ENCODE measurements at places on chromosomes 4 and X.

DNA sequence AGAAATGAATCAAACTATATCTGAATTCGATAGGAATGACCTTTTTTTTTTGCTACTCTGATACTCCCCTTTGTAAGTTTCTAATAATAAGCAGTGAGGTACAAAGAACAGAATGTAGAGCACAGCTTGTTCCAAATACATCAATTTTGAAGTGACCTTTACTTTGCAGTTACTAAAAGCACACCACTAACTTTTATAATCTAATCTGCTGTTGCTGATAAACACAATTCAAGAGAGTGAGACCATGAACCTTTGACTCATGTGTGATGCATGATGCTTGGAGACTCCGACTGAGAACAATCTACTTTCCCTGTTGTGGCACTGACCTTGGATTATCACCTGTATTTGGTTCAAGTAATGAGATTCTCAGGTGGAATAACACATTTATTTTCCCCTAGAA lies 91.6 kb upstream of the GNPDA2 start:
- DNase-seq = no peak

GRCh38 chrX:40439625-40440532 lies 140.9 kb upstream of the ATP6AP2 start:
- no peak for DNase-seq

DNA sequence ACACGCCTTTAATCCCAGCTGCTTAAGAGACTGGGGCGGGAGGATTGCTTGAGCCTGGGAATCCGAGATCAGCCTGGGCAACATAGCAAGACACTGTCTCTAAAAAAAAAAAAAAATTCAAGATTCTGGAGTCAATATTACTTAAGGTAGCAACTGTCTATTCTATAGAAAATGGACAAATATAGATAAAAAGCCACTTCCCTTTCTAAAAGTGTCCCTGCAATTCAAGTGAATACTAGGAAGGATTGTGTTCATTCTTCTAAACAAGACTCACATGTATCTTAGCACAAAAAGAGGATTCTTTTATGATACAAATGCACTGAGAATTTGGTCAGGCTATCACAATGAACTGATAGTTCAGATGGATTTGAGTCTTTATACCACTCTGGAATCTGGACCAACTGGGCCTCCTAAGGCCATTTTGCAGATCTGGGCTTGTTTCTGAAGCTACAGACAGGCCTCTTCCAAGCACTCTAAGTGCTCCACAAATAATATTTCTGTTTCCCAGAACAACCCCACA lies 7.0 kb downstream of the PKD2 start:
- DNase-seq = no peak

DNA sequence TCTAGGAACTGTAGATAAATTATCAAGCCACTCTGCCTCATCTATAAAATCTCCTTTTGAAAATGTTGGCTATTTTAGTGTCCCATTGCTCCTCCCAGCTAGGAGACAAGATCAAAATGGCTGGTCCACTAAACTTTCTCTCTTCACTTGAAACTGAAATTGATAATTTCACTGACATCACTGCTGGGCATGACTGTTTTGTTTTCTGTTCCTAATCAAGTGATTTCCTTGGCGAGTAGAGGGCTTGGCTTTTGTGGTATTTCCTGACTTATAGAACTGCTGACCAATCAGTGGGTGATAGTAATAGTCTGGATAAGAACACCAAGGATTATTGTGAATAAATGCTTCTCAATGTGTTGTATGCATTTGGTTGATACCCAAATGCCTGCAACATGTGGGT lies 2152.9 kb downstream of the ARAP2 start:
- no peak for DNase-seq

GRCh38 chrX:122625239-122625638 lies 558.8 kb upstream of the GRIA3 start:
- DNase-seq = no peak

DNA sequence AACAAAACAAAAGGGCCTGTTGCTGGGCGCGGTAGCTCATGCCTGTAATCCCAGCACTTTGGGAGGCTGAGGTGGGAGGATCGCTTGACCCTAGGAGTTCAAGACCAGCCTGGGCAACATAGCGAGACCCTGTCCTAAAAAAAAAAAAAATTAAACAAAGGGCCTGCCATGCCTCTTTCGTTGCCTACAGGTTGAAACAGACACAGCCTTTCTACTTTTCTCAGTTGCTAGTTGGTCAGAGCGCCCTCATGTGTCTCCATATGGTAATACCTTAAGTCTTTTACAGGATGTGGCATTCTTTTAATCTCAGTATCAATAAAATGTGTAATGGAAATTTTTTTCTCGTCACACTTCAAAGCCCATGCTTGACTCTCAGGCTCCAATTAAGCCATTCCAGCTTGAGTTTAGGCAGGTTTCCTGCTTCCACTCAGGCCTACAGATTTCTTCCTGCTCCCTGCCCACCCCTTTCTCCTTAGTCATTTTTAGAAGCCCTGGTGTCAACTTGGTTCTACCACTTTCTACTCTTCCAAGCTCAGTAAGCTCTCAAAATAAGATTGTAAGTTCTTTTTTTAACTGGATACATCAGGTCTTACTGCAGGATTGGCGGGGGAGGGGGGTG lies 4.6 kb upstream of the SOWAHD start:
- DNase-seq = no peak

DNA sequence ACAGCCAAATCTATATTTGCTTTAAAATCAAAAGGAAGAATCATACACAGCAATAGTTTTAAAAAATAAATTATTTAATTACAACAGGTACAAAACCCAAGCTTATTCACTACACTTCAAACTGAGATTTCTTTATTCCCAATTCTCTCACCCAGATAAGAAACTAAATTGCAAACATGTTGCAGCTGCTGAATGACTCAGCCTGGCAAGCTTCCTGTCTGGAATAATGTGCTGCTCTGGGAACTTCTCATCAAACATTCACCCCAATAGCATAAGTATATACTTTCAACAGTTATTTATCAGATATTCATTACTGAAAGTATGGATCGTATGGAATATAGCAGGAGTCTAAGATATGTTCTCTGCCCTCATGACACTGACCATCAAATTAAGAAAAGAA lies 43.0 kb upstream of the GABRA2 start:
- DNase-seq = no peak

- no peak for DNase-seq
Observed at GRCh38 chrX:108763559-108763958, 27.2 kb upstream of the IRS4 start.

DNA sequence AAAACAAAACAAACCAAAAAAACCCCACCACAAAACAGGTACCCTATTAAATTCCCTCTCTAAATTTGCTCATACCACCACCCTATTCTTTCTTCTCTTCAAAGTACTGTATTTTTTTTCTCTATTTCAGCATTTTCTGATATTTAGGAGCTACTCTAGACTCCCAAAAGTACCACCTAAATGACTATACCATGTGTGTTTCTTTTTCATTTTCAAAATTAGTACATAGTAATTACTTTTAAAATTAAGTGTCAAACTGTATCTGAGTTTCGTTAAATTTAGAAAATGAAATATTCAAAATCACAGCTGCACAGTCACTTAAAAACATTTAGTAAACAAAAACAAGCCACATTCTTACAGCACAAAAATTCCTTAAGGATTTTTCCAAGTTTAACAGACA lies 161.7 kb downstream of the FBXW7 start:
- no peak for DNase-seq

- DNase-seq = no peak
Observed at GRCh38 chr4:138709859-138710258, 305.7 kb upstream of the NOCT start.

DNA sequence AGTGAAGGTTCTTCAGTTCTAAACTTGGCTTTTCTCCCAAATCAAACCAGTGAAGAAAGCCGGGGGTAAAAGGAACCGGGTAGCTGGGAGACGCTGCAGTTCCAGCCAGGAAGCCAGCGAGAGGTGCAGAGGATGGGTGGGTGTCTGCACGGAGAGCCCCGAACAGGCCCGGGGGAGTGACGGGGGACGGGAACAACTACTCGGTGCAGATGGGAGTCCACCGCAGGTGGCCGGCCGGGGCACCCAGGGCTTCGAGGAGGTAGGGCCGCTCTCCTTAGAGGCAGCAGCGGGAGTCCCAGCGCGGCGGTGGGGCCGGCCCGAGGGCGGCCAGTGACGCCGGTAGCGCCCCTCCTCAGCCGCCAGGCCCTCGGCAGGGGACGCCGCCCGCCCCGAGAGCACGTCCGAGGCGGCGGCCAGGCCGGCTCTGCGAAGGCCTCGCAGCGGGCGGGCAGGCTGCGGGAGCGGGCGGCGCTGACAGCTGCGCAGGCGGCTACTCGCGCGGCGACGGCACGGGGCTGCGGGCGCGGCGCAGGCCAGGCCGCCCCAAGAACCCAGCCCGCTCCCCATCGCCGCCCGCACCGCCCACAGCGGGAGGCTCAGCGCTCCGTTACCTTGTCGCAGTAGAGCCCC lies 449 bp downstream of the FBXL5 start:
- DNase-seq = peak; percentile 42

- DNase-seq = no peak
Observed at GRCh38 chr4:146236216-146236615, 21.9 kb downstream of the REELD1 start.

- DNase-seq = no peak
Observed at GRCh38 chr4:169117591-169118081, 107.6 kb upstream of the CBR4 start.

- DNase-seq = no peak
Observed at GRCh38 chrX:70774223-70774622, 134.3 kb downstream of the TEX11 start.

DNA sequence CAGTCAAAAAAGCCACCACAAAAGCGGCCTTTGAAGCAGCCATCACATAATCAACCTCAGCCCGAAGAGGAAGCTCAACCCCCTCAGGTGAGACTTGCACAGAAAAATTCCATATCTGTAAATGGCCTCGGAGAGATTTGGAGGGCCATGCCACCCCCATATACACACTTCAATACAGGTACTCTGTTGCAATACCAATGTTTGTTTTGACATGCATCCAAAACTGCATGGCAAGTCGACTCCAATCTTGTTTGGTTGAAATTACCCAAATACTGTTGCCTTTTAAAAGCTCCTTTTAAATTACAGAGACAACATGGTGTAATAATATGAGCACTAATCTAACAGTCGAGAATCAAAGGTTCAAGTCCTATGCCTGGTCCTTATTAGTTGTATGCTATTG lies 5.9 kb downstream of the ENAM start:
- no peak for DNase-seq

Measured in C1 segment of cervical spinal cord (tissue), 14 donors.